ENCODE measurements at places on chromosomes 5 and 9. TPM values are rescaled to one million over a fixed set of nuclear protein-coding genes. Genes with fewer than 3 reads are reported as not detected.

MEIKIN gene
- total RNA-seq = not detected

SLC46A2 gene
- not detected for total RNA-seq

DNA sequence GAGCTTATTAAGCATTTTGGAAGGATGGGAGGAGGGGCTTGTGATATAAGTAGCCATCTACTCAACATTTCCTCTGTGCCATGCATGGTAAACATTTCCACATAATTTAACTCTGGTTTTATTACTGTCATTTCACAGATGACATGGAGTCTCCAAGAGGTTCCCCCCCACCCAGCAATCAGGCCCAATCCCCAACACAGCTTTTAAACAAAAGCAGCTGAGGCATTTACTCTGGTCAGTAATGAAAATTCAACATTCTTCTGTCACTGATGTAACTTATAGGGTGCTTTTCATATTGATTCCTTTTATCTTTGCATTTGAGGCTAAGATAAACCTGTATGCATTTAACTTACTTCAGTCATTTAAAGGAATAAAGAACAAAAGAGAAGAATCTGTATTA, 128.1 kb downstream of the COL23A1 start:
- no peak for DNase-seq

DNA sequence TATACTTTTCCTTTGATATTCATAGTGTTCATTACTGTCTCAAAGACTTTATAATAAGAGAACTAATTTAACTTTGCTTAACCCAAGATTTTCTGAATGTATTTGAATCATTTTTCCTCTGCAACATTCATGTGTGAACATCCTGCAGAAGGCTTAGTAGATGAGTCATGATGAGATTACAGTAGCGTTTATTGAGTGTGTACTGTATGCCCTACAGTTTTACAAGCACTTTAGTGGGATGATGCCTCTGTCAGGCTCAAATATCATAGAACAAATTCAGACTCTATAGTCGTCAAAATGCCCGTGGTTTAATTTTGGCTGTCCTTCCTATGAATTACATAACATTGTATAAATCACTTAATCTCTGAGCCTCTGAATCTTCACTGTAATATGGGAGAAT, 41.2 kb downstream of the FYB1 start:
- peak; percentile 65 for DNase-seq

GRCh38 chr9:122126331-122127261, 33.0 kb downstream of the NDUFA8 start:
- DNase-seq = peak; percentile 51

- no peak for DNase-seq
Observed at GRCh38 chr5:125505115-125505514, 758.7 kb upstream of the ZNF608 start.

DNA sequence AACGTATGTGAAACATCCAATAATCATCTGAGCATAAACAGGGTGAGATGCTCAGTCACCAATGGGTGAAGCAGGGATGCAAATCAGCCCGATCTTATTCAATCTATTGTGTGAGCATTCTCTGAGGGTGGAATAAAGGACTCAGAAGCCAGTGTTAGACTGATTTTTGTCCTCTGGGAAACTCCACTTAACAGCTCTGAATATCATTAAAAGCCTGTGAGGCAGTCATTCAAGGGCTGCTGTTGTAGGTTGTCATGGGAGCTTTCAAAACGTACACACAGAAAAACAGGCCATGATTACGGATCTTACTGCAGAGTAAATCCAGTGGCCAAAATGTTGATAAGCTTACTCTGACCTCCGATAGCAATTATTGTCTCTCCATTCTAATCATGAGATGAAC, 266.5 kb upstream of the EFNA5 start:
- no peak for DNase-seq

Measured in IMR-90 (cell line).